RWPE1 (cell line): ENCODE measurements at places on chromosomes 6 and 20.

GRCh38 chr20:19692685-19693119, 65.4 kb upstream of the RIN2 start:
- peak; percentile 83 for DNase-seq

- DNase-seq: no peak
These were observed 71.7 kb upstream of the LY86 start for GRCh38 chr6:6516666-6517458.

DNA sequence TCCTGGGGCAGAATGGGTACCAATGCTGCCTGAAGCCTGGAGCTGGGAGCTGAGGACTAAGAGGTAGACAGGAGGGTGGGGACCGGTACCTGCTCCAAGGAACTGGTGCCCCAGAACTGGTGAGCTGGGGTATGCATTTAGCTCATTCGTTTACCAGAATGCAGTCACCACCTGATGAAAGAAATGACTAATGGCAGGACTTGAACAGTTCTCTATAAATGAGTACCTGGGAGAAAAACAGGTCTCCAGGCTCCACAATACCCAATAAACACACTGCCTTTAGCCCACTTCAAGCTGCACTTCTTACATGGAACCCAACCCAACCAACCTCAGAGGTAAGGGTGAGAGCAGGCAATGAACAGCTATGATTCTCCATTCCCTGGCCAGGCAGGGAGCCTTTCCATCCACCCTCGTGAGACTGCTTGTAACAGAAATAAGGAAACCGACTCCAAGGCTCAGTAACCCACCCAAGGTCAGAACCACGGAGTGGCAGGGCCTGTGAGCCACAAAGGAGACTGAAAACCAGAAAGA, 15.4 kb downstream of the FKBP1A start:
- DNase-seq: no peak

GRCh38 chr20:14744723-14745122, 407.3 kb upstream of the FLRT3 start:
- DNase-seq: no peak

DNA sequence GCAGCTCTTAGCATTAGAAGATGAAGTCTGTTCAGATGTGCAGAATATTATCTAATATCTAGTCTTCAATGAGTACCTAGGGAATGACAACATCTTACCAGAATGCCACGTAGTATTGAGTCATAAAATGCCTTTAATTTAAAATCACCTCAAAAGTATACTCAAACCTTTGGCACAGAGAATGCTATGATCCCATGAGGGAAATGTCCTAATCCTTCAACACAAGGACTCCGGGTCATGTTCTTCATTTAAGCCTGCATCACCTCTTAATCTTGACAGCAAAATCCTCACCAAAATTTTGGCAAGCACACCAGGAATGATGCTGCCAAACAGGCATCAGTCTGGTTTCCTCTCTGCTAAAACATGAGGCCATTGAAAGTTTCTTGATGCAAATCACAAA, 23.6 kb upstream of the MARCKS start:
- peak; percentile 26 for DNase-seq

DNA sequence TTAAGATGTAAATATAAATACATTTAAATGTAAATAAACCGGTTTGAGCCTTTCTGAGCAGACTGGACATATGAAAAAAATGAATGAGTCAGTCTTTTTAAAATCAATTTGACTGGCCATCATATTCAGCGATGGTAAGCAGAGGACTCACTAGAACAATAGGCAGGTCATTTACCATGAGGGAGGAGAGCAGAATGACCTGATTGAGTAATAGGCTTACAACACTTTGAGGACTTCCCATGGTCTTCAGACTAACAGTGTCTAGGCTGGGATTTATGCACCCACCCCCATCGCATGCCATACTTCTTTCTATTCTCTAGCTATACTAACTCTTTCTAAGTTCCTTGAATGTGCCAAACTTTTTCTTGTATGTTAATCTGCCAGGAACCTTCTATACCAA, 241.9 kb upstream of the RAB32 start:
- no peak for DNase-seq

DNA sequence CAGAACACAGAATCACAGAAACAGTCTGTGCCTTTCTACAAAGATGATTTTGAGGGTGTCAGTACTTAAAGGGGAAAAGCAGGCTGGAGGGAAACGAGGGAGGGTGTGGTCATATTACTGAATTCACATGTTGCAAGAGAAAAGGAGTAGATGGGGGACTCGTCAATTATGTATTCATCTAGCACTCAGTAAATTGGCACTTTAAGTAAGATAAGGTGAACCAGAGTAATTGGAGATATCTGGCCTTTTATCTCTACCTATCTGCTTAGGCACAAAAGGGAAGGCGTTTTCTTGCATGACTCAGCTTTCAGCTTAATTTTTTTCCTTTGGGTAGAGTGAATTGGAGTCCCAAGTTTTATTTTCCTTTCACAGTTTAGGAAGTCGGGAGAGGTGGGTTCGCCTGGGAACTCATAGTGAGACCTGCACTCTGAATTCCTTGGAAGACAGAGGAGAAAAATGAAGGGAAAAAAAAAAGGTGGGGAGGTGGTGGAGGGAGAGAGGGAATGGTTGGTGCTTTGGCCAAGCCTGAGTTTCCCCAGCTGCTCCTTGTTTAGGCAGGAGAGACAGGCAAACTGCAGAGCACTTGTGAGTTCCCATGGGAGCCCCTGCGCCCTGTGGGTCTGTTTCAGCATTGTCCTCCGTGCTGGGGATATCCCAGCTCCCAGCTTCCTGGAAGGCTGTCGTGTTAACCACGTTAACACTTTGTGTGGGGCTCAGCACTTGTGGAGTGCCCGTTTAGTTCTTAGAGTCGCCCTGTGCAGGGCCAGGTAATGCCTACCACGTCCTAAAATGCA, 19.7 kb upstream of the GTSF1L start:
- DNase-seq: no peak

DNA sequence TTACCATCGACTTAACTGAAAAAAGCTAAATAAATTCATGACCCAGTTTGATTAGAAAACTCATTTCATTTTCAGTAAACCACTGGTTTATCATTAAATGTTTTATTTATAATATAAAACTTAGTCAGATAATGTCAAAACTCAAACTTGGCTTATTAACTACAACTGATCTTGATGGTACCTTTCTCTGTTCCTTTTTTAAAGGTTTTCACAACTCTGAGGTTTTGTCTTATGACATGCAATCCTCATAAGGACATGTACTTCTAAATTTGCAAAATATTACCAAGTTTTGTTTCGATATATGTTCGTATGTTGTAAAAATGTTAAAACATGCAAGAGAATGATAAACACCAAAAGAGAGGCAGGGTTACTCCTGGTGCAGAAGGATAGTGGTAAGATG, 82.5 kb upstream of the PDE10A start:
- no peak for DNase-seq

GRCh38 chr6:4615891-4616290, 160.3 kb upstream of the CDYL start:
- no peak for DNase-seq

DNA sequence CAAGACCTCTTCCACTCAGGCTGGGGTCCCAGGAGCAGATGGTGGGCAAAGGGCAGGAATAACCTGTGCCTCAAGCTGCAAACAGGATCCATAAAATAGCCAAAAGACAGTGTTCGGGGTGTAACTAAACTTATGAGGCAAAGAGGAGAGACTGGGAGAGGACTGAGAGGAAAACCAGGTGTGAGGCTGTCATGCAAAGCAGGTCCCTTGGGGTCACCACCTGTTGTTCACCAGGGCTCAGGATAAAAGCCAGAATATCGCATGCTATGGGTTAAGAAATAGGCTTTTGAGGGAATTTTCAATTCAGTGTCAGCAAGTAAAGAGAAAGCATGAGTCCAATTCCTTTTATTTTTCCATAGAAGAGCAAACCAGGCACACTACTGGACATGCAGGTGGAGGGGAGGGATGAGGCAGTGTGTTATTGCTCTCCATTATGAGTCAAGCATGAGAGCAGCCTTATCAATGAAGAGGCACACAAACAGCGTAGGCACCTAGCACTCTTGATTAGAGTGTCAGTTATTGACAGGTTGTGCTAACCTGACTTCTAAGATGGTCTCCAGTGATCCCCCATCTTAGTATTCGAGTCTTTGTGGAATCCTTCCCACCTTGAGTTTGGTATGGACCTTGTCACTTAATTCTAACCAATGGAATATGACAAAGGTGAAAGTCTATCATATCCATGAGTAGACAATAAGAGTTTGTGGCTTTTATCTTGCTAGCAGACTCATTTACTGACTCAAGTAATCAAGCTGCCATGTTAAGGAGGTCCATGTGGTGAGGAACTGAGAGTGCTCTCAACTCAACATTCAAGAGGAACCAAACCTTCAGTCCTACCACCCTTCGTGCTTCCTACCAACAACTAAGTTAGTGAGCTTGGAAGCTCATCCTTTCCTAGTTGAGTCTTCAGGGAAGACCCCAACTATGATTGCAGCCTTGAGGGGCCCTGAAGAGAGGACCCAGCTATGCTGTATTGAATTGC, 18.8 kb downstream of the HLA-E start:
- no peak for DNase-seq

GRCh38 chr6:30738532-30738931, 4.0 kb downstream of the FLOT1 start:
- no peak for DNase-seq

GRCh38 chr20:17525650-17526049, 5.5 kb downstream of the BFSP1 start:
- peak; percentile 65 for DNase-seq

DNA sequence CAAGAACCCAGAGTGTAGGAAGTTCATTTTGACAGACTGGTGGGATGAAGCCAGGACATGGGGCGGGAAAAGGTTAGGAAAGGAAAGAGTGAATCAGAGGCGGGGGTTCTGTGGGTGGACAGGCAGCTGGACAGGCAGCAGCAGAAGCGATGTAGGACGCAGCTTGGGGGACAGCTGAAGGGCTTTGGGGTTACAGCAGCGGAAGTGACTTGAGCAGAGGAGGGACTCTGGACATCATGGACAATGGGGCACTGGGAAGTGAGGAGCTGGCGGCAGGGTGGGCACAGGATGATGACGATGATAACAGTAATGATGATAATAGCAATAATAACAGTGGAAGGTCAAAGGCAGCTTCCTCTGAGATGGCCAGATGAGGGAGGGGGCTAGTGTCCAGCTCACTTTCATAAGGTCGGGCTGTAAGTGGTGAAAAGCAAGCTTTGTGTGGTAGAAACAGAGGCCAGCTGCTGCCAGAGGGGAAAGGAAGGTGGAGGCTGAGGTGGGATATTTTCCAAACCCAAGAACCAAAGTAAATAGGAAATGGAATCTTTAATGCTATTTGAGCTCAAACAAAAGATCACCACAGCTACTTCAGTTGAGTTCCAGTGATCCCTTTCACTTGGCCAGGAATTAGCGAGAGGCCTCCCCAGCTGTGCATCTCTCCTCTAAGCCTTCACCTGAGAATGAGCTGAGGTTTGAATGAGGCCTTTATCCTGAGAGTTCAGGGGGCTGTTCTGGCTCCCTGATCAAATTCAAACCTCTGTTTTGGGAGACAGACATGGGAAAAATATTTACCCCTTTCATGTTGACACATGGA, 433.5 kb downstream of the DHX35 start:
- no peak for DNase-seq

DNA sequence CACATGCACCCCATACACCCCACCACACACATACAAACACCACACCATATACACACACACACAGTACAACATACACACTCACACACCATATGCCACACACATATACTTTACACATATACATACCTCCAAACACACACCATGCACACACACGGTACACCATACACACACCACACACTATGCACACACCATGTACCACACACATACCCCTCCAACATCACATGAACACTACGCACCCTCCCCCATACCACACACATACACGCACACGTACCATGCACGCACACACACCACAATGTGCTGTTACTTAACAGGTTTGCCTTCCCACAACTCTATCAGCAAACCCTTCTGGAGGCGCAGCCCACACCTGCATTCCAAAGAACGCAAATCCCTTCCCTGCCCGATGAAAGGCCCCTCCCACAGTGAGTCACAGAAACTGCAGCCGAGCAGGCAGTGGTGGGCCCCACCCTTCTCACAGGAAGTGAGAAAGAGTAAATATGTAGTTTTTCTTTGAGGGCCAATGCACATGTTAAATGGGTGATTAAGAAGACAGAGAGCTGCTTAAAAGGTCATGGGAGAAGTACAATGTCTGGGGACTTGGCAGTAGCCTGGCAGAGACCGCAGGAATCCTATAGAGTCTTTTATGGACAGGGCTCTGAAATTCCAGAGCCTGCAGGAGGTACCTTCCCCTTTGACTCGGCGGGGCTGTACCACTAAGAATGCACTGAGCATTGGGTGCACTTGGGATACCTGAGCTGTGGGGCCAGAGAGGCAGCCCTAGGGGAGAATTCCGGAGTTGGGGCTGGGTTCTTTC, 34.1 kb upstream of the EZR start:
- DNase-seq: peak; percentile 96

DNA sequence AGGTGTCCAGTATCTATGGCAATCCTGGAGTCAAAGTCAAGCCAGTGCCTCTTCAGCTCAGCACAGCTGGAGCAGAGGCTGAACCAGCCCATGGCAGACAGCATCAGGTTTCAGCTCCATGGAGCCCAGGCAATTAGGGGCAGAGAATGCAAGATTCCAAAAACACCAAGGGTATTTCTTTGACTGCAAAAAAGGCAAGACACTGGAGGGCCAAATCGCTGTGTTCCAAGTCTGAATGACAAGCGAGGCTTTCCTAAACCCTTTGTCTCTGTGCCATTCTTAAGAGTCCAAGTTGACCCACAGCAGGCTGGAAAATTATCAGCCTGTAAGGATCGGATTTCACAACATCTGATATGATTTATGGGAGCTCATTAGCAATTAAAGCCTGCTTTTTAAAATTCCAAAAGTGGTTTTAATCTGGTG, 49.7 kb upstream of the TGM3 start:
- DNase-seq: no peak

DNA sequence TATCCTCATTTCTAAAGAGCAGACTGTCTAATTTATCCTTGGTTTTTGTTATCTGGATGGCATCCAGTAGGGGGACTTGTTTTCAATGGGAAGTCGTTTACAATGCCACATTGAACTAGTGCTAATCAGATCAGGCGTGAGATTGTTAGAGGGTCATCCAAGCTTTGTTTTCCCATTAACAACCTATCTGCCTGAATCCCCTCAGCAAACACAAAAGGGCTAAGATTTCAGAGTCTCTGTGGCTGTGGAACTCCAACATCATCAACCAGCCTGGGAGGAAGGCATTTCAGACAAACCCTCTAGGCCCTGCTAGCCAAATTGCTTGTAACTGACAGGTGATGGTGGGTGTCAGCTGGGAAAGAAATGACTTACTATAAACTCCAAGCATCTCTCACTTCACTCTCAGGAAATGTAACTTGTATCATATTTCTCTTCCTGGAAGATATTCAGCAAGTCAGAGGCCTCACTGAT, 47.7 kb downstream of the COL19A1 start:
- DNase-seq: no peak

DNA sequence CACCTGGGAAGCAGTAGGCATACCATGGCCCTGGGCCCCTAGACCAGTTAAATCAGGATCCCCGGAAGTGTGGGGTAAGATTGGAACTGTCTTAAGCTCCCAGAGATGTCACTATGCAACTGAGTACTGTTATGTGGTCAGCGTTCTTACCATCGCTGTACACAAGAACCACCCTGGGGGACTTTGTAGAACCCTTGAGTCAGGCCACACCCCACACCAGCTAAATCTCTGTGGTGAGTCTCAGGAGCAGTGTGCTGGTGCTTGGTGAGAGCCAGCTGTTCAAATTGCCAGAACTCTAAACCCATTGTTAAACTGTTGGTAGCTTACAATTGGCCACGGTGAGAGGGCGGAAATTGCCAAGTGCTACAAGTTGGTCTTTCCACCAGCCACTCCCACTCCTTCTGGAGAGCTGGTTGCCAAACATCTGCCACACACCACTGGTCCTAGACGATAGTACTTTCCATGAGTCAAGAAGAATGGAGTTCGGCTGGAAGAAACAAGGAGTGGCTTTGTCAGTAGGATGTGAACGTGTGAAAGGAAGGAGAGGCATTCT, 80.5 kb upstream of the SYNDIG1 start:
- no peak for DNase-seq
